HFFc6 (cell line): ENCODE measurements at places on chromosomes 13 and 19.

GRCh38 chr19:47390533-47391488, 28.5 kb downstream of the MEIS3 start:
- no peak for DNase-seq

- DNase-seq = no peak
These were observed 61.4 kb downstream of the RNASEH2B start for GRCh38 chr13:50970956-50971355.

DNA sequence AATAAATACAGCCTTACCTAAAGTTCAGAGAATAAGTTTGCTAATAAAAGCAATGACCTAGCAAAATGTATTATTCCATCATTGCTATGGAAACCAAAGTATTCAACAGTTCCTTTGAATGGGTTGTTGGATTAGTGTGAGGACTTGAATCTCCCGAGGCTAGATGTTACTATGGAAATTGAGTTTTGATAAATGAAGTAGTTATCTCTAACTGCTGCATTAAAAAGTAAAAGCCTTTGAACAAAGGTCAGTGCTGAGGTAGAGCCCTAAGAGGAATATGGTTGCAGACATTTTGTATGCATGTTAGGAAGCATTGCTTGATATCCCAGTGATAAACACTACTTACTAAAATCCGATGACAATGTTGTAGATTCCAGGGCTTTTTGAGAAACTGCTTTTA, 6.2 kb downstream of the KLF5 start:
- DNase-seq = peak; percentile 31

DNA sequence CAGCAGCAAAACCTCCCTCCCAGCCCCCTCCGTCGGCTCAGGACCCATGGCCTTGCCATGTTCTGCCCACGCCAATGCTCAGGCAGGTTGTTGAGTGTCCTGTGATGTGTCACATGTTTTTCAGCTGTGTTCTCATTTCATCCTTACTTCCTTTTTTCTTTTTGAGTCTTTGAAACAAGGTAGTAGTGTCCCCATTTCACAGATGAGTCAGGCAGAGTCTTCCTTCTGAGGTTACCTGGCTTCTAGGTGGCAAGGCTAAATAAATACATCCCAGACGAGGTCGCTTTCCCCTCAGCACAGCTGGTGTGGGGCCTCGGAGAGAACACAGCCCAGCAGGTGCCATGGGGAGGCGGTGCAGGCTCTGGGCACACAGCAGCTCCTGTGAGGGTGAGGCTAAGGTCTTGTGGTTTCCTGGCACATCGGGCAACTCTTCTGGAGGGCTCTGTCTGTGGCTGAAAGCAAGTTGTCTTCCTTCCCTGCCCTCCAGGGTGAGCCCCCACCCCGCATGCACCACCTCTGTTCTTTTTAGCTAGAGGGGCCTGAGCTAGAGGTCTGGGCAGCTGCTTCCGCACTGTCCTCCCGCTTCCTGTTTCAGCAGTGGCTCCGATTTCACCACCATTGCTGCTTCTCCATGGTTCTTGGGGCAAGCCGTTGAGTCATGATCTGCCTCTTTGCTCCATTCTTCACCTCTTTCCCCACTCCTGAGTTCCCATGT, 15.1 kb downstream of the PRAM1 start:
- no peak for DNase-seq

DNA sequence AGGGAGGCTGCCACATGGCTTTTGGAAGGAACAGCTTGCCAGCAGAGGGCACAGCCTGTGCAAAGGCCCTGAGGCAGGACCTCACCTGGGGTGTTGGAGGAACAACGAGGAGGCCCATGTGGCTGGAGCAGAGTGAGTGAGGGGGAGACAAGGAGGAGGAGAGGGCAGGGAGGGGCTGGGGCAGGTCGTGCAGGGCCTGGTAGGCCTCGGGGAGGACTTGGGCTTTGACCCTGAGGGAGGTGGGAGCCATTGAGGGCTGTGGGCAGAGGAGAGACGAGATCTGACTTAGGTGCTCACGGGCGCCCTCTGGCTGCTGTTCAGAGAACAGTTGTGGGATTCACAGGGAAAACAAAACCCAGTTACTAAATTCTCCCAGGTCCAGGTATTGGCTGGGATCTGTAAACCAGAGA, 25.2 kb downstream of the ZNRF4 start:
- DNase-seq = no peak

DNA sequence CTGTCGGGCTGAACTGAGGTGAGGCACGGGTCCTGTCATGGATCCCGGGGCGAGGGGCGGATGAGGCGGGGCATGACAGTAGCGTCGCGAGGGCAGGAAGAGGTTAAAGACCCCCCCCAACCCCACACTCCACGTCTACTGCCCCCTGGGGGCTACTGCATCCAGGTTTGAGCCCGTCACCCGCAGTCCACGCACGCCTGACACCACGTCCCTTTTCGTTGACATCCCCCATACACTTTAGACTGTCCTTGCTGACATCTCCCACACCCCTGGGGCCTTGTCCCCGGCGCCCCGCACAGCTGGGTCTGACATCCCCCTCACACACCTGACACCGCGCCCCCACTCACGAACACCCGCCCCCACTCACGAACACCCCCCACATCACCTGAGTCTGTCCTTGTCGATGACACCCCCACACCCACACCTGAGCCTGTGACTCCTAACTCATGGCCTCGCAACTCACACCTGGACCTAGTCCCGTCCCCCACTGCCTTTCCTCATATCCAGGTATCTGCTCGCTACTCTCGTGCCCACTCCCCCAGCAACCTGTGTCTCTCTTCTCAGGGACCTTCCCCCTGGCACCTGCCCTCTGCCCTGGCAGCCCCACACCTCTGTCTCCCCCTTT, 416 bp downstream of the SLC25A42 start:
- DNase-seq = no peak

GRCh38 chr13:96650301-96650886, 343.9 kb downstream of the OXGR1 start:
- DNase-seq = no peak

- DNase-seq = peak; percentile 52
These were observed 674 bp downstream of the TRPC4 start for GRCh38 chr13:37868691-37869505.

DNA sequence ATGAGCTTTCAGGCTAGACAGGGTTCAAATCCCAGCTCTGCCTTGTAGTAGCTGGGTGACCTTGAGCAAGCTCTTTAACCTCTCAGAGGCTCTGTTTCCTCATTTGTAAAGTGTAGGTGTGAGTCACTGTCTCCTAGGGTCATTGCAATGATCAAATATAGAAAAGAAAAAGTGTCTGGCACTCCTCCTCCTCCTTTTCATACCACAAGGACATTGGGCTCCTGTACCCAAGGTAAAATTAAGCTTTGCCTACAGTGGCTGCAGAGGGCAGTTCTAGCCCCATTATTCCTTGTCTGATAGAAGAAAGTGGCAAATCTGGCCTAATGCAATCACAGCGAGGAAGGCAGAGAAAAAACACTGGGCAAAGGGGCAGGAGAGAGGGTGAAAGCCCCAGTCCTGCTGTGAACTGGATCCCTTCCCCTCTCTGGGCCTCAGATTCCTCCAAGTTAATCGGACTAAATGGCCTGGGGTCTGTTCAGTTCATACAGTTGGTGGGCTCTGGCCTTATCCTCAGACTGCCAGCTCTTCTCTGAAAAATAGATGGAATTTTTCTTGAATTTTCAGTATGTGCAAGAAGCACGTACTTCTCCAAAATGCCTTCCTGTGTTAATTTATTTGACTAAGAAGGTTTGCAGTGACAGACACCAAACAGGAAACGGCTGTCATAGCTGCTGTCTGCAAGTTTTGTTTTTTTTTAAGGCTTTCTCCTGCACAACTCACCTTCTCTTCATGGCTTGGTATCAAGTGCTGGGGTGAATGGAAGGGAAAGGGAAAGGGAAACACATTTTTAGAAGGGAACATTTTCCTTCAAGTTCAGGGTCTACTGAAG, 35.3 kb downstream of the RGCC start:
- DNase-seq = no peak

DNA sequence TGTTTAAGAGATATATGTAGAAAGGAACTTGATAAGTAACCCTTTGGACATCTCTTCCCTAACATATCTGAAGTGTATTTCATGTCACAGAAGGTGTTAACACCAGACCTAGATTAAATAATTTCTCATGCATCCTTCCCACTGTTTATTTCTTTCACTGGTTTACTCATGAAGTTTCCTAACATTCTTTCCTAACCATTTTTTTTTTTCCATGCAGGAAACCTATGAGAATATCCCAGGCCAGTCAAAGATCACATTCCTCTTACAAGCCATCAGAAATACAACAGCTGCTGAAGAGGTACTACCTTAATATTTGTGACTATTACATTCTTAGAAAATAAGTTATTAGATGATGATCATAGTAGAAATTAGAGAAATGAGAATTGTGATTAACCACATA, 28.8 kb downstream of the IPO5 start:
- no peak for DNase-seq

DNA sequence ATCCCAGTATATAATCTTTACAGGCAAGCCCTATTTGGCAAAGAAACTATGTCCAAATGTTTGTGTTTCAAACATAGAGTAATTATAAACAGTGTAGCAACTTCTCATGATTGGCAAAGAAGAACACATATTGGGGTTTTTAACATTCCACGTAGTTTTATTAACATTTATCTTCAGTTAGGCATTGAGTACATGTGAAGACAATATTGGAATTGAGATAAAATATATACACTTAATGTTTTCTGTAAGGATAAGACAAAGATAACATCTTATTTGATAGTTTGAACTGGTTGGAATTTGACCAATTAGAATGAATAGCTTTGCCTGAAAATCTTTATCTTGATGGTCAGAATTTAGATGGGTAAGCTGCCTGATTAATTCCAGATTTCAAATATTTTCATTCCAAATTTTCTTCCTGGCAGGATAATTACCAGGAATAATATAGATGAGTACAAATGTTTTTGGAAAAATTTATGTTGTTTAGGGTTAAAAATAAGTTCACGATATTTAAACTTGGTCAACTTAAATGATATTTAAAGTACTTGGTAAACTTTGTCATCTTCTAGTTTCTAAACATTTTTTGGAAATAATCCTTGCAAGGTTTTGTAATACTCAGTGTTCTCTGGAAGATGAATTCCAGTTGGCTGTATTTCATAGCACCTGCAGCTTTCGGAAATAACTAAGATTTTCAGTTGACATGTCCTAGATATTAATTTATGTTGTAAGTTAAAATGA, 536.5 kb upstream of the SPRY2 start:
- no peak for DNase-seq

DNA sequence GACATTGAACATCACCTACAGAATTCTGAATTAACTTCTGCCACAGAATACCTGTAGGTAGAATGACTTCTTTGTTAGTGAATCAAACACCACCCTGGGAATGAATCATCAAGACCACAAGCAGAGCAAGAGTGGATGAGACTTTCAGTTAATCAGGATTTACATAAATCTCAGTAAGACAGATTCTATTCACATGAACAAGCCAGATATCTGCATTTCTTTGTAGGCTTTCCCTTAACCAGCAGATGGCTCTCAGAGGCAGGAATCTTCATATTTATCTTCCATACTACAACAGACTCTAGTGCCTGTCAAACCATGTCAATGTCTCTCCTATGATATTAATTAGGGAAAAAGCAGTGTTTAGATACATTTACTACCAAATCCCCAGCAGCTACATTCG, 412.1 kb downstream of the KLF12 start:
- DNase-seq = peak; percentile 65

- no peak for DNase-seq
These were observed 35.9 kb upstream of the ZNF536 start for GRCh38 chr19:30336290-30336689.

- DNase-seq = no peak
These were observed 1.4 kb downstream of the LGALS14 start for GRCh38 chr19:39705578-39706188.

DNA sequence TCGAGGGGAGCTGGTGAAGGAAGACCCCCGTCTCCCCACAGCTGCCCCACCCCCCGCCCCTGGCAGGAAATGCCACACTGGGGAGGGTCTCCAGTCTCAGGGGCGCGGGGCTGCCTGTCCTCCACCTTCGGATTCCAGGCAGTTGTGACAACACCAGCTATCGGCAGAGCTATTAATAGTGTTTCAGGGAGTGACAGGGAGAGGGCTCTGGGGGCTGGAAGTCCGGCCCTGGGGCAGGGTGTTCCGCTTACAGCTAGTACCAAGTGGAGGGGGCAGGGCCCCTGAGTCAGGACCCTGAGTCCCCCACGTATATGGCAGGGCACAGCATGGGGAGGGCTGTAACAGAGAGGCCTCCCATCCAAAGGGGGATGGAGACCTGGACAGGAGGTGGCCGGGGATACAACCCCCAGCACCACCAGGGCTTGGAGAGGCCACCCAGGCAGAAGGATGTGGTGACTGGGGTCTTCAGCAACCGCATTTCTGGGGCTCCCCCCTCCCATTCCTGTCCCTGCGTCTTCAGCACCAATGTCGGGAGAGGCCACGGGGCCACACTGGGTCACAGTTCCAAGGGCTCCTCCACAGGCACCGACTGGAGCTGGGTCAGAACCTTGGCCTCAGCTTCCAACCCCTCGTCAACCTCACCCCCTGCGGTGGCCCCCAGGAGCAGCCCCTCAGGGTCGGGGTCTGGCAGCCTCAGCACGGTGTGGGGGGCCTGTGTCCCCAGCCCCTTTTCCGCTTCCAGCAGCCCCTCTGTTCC, 3.9 kb downstream of the SIX5 start:
- DNase-seq = no peak

- peak; percentile 7 for DNase-seq
These were observed 51.9 kb downstream of the DNM2 start for GRCh38 chr19:10769533-10770491.

DNA sequence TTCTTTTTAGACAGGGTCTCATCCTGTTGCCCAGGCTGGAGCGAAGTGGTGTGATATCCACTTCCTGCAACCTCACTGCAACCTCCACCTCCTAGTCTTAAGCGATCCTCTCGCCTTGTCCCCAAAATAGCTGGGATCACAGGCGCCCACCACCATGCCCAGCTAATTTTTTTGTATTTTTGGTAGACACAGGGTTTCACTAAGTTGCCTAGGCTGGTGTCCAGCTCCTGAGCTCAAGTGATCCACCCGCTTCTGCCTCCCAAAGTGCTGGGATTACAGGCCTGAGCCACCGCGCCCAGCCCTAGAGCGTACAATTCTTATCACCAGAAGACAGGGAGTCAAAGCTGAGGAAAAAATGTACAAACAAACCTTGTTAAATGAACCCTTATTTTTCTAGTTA, 4.5 kb upstream of the ELOF1 start:
- DNase-seq = no peak

DNA sequence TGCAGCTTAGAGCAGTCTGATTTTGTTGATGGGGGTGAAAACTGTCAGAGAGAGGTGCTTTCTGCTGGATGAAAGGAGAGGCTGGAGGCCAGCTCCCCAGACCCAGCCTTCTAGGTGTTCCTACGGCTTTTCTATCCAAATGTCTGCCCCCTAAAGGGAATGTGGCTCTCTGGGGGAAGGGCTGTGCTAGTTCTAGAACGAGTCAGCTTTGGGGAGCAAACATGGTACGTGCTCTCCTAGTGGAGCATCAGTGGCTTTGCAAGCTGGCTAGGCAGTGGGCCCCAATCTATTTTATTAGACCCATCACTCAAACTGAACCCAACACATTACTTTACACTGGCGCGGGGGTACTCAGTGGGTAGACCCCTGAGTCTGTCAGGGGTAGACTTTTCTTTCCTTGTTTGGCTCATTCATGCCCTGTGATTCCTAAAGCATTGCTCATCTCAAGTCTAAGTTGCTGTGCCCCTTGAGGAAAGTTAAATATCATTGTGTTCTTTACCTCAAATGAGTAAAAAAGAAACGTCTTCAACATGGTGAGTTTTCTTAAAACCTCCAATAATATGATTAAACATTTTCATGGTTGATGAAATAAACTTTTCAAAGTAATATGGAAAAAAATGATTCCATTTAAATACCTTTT, 254.9 kb downstream of the DLEU7 start:
- DNase-seq = no peak

GRCh38 chr13:48731957-48732569, 78.3 kb downstream of the CYSLTR2 start:
- no peak for DNase-seq

- DNase-seq = no peak
These were observed 148.6 kb upstream of the ATXN8OS start for GRCh38 chr13:69959046-69959445.
